ENCODE measurements at places on chromosomes 11 and 22.

GRCh38 chr11:27485930-27486773 lies 13.6 kb upstream of the LGR4 start:
- peak; percentile 53 for DNase-seq

DNA sequence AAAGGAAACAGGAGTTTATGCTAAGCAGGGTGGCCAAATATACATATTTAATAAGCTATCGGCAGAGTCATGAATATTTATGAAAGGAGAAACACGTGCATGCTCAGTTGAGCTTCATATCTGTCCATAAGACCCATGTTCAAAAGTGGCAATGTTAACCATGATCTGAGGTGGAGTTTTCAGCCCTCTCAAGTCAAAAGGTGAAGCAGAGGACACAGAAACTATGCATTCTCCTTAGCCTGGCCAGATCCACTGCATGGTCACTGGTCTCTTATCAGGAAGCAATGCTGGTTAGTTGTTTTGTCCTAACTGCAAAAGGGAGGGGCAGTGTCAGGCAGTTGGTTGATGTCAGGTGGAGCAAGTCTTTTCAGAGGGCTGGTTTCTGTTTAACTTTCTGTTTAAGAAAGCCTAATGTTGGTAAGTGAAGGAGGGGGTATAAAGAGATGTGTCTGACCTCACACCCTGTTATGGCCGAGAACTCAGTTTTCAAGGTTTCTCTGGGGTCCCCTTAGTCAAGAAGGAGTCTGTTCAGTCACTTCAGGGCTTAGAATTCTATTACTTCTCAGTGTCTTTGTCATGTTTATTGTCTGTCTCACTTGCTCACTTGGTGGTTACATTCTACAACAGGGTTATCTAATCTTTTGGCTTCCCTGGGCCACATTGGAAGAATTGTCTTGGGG lies 5.5 kb upstream of the SELENOH start:
- DNase-seq, result no peak

GRCh38 chr22:37433786-37434185 lies 6.5 kb upstream of the ELFN2 start:
- DNase-seq, result no peak

DNA sequence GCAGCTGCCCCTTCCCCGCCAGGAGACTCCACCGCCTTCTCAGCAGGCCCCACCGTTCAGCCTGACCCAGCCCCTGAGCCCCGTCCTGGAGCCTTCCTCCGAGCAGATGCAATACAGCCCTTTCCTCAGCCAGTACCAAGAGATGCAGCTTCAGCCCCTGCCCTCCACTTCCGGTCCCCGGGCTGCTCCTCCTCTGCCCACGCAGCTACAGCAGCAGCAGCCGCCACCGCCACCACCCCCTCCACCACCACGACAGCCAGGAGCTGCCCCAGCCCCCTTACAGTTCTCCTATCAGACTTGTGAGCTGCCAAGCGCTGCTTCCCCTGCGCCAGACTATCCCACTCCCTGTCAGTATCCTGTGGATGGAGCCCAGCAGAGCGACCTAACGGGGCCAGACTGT lies 42.6 kb downstream of the PPP2R1B start:
- DNase-seq, result no peak

DNA sequence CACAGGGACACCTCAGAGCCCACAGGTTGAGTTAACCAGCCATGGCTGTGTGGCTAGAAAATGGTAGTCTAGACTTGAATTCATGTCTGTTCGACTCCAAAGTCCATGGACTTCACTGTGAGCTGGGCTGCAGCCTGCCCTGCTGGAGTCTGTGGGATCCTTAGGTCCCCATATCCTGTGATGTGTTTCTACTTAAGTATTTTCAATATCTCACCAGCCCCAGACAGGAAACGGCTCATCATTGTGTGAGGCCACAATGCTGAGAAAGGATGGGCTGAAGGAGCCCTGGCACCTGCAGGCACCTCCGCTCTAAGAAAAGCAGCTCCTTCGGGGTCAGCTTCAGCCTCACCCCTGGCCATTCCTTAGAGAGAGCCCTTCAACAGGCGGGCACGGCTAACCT lies 93.1 kb downstream of the NAT10 start:
- no peak for DNase-seq

DNA sequence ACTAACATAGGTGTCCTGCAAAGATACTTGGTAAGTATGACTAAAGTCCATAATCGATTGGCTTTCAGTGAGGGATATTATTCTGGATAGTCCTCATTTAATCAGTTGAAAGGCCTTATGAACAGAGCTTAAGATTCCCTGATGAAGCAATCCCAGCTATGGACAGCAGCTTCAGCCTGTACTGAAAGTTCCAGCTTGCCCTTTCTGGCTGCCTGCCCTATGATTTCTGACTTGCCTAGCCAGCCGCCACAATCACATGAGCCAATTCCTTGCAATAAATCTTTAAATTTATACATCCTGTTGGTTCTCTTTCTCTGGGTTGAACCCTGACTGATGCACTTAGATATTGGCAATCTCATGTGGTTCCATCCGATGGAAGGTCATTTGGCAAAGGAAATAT lies 759.0 kb upstream of the API5 start:
- DNase-seq, result no peak

DNA sequence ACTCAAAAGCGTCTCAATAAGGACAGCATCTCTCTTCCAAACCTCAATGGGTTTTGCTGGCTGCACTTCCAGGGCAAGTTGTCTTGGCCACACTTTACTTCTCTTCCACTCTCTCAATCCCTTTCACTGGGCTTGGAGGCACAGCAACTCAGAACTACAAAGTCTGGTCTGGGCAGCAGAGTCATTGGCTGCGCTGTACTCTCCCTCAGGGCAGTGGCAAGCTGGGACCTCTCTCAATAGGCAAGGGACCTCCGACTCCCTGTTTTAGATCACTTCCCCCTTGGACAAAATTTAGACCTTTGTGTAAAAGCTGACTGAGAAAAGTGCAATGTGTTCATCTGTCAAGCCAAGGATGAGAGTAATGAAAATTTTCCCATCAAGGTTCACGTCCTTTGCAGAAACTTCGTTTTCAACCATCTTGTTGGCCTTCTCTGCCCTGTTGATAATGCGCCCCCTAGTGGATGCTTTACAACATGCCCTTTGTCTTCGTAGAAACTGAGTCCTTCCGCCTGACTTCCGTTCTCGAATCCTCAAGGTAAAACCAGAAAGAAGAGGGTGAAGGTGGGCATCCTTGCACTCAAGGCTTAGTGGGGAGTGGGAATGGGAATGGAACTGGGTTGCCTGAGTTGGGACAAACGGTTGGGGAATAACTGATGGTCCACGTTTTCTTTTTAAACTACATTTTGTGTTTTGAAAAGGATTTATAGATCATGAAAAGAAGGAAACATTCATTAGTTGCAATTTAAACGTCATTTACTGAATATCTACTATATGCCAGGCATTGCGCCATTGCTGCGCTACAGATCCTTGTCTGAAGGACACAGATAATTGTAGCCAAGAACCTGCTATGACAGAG lies 99.1 kb downstream of the CD44 start:
- DNase-seq, result peak; percentile 15

GRCh38 chr11:116855413-116855812 lies 18.0 kb upstream of the APOA1 start:
- no peak for DNase-seq

DNA sequence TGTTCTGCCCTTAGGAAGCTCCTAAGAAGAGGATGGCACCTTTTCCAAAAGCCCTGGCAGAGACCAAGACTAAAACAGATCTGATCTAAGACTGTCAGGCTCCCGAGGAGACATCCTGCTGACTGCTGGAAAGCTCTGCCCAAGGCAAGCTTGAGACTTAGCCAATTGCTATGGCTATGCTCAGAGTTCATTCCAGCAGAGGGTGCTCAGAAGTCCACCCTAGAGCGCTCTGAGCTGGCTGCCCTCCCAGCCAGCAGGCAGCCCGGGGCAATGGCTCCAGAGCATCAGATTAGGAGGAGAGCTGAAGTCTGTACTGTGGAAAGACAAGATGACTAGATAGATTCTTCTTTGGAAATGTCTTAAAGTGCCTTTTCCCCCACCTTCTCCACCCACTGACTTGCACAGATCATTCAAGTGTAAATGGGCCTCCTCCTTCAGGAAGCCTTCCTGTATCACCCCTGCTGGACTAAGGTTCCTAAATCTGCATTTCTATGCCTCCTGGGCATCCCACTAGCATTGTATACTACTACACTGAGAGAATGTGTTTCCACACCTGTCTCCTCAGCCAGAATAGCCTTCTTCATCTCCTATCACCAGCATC lies 23.4 kb downstream of the LRRC55 start:
- DNase-seq, result no peak

DNA sequence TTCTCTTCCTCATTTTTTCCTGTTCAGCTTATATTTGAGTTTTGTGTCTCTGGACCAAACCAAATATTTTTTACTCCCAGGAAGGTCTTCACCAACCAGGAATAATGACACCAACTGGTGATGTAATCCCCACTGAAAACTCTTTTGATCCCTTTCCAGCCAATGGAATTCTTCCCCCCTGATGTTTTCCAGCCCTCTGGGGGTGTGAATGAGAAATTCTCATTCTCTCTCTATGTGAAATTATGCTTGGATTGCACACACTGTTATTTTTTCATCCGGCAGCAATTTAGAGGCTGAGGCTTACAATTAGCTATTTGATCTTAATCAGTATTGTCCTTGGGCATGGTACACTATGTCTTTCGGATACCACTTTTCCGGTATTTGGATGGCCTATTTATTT lies 39.5 kb upstream of the SLC1A2 start:
- no peak for DNase-seq

GRCh38 chr11:27100534-27100933 lies 59.9 kb downstream of the BBOX1 start:
- peak; percentile 31 for DNase-seq

DNA sequence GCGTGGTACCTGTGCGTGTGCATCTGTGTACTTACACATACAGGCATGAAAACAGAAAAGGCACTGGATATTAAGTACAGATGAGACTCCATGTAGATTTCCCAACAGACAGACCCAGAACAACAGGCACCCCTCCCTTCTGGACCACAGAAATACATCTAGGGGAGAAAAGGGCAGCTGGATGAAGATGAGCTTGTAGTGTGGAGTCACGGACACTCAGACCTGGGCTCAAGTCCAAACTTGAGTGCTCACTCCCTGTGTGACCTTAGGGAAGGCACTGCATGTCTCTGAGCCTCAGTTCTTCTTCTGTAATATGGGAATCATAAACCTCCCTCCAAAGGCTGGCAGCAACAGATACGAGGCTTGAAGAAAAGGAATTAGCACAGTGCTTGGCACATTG lies 108.9 kb downstream of the GALNT18 start:
- DNase-seq, result no peak

DNA sequence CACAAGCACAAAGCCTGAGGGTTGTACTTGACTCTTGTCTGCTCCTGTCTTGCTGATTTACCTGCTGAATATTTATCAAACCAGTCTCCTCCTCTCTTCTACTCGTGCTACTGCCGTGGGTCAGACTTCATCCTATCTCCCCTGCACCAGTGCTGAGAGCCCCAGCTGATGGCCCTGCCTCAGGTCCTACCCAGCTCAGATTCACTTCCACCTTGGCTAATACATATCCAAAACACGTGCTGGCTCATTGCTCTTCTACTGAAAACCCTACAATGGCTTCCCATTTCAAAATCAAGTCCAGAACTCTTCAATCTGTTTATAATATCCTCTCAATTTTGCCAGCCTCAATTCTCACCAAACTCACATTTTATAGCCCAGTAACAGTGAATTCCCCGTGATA lies 48.3 kb downstream of the RAB30 start:
- no peak for DNase-seq

- DNase-seq, result no peak
Measured at GRCh38 chr22:46055911-46056545, 79.1 kb upstream of the WNT7B start.

DNA sequence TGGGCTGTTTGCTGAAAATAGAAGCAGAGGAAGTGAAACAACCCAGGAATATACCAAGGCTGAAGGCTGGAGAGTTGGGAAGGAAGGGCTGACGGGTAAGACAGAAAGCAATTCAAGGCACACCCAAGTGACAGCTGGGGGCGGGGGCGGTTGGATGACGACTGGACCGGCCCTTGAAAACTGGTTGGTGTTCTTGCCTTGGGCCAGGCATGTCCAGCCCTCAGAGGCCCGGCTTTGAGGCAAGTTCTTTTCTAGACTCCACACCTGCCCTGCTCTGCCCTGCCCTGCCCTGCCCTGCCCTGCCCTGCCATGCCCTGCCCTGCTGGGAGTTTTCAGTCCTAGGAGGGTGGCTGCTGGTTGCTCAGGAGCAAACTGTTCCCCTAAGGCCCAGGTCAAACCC lies 34.2 kb upstream of the CACNG2 start:
- no peak for DNase-seq

GRCh38 chr22:31048570-31048969 lies 32.5 kb upstream of the SMTN start:
- no peak for DNase-seq

- DNase-seq, result no peak
Measured at GRCh38 chr11:85874265-85874664, 19.1 kb downstream of the CCDC83 start.

- DNase-seq, result no peak
Measured at GRCh38 chr11:83118814-83119213, 38.1 kb upstream of the PCF11 start.

DNA sequence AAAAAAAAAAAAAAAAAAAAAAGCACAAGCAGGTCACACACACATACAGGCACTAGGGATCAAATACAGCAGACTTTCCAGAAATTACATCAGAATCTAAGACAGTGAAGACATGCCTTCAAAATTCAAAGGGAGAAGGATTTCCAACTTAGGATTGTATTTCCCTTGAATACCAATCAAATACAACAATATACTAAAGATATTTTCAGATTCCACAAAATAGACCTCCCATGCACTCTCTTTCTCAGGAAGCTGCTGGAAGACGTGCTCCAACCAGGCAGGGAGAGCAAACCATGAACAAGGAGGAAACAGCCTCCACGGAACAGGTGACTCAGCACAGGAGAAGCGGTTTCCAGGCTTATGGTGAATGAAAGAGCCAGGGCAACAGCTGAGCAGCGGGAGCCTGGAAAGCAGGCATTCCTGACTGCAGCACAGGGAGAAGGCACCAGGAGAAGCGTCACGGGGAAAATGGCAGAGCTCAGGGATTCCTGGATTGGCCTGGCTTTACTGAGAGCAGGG lies 32.0 kb downstream of the TMEM184B start:
- DNase-seq, result no peak

DNA sequence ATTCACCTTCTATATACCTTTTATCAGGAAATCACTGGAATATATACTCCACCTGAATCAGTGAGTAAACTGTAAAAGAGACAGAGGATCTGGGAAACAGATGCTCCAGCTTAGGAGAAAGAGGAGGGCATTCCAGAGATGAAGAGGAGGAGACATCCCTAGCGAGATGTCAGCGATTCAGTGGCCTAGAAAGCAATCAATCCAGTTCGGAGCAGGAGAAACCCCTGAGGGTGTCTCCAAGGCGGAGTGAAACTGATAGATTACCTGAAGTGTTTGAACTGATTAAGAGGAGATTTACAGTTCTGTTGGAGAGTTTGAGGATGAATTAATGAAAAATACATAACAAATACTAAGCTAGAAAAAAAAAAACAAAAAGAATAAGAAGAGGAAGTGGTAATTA lies 24.5 kb upstream of the TNRC6B start:
- DNase-seq, result no peak

Data from NCI-H1436 (cell line).